Endothelial cell of umbilical vein (primary cell): ENCODE measurements at places on chromosomes 7 and 10.

DNA sequence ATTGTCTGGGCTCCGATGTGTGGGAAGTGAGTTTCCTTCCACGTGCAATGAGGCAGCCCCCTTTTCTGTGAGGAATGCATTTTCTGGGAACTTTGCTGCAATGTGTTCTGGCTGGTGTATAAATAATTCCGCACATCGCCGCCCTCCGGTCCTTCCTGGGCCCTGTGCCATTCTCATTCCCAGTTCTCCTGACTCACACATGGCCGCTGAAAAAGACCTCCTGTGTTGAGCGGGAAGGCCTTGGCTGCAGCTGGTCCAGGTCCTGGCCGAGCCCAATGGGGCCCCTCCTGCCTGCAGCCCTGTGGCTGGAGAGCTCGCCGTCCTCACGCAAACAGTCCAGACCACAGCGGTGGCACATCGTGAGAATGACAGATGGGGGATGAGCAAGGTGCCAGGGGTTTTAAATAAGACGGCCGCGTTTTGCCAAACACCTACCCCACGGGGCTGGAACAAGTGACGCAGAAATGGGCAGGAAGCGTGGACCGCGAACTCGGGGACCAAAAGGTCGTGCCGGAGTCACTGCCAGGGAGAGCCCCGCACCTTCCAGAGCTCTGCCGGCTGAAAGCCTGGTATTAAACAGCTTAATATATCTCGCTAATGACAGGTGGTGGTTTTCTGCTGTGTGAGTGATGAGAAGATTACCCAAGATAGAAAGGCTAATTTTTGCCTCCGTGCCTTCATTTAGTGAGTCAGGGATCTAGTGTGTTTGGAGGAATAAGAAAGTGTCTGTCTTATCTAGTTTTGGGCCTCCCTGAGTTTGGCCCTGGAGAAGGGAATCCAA is 37.0 kb downstream of the FAM20C start:
- no peak for DNase-seq

DNA sequence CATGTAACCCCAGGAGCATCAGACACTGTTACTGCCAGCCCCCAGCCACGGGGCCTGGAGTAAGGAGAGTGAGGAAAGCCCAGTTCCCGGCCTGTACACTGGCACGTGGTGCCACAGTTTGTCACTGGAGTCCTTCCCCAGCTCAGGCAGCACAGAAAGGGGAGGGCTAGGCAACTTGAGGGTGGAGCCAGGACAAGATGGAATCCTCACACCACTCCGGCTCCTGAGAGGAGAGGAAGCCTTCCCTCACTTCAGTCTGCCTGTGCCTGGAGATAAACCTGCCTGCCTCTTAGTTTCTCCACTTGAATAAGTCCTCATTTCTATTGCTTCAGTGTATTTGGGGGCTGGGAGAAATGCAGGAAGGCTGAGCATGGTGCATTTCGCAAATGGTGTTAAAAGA is 176.0 kb downstream of the KIAA1217 start:
- no peak for DNase-seq

DNA sequence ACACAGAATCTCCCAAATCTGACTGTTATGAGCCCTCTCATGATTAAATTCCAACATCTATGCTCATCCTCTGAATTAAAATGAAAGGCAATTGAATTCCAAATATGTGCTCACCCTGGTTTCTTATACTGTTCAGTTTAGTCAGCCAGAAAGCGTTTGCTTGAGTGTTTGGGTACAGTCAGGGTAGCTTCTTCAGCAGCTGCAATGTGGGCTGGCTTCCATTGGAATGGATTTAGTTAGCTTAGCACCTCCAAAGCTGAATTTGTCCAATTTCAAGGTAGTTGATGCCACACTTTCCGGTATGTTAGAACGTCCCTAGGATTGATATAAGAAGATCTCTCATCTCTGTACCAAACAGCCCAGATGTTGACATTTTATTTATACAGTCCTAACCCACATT is 9.3 kb downstream of the KLHL7 start:
- no peak for DNase-seq

GRCh38 chr10:43806831-43807640 is 158.4 kb upstream of the ZNF32 start:
- DNase-seq, result no peak

- peak; percentile 44 for DNase-seq
Observed at GRCh38 chr7:30453921-30454320, 24.7 kb downstream of the NOD1 start.

GRCh38 chr7:35648367-35648766 is 46.6 kb downstream of the HERPUD2 start:
- no peak for DNase-seq

- no peak for DNase-seq
Observed at GRCh38 chr10:58322072-58322834, 12.6 kb upstream of the UBE2D1 start.

- DNase-seq, result no peak
Observed at GRCh38 chr10:76882245-76882644, 755.4 kb downstream of the KCNMA1 start.

DNA sequence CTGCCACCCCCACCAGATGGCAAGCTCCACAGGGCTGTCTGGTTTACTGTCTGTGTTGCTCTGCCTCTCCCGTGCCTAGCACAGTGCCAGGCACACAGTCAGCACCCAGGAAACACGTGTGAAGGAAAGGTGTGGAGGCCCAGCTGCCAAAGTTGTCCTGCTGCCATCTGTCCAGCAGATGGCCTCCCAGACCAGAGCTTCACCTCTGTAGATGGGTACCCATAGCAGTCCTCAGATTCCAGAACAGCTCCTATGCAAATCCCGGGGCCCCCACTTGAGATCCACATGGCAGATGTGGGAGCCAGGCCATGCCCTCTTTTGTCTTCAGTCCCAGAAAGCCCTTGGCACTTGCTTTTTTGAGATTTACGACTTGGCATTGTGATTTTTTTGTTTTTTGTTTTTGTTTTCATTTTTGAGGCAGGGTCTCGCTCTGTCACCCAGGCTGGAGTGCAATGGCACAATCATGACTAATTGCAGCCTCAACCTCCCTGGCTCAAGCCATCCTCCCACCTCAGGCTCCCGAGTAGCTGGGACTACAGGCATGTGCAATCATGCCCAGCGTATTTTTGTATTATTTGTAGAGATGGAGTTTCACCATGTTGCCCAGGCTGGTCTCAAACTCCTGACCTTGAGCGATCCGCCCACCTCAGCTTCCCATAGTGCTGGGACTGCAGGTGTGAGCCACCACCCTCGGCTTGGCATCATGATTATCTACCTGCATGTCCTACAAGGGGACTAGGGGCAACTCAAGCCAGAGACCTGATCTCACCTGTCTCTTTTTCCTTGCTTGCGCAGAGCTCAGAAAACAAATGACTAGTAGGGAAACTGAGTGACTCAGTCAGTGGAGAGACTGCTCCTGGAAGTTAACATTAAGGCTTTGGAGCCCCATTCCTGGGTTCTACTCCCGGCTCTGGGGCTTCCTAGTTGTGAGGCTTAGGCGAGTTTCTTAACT is 16.9 kb upstream of the PALD1 start:
- peak; percentile 49 for DNase-seq
